ENCODE measurements at places on chromosomes 7 and 10.

- DNase-seq: no peak
Measured at GRCh38 chr10:62502995-62503613, 128.9 kb downstream of the ZNF365 start.

DNA sequence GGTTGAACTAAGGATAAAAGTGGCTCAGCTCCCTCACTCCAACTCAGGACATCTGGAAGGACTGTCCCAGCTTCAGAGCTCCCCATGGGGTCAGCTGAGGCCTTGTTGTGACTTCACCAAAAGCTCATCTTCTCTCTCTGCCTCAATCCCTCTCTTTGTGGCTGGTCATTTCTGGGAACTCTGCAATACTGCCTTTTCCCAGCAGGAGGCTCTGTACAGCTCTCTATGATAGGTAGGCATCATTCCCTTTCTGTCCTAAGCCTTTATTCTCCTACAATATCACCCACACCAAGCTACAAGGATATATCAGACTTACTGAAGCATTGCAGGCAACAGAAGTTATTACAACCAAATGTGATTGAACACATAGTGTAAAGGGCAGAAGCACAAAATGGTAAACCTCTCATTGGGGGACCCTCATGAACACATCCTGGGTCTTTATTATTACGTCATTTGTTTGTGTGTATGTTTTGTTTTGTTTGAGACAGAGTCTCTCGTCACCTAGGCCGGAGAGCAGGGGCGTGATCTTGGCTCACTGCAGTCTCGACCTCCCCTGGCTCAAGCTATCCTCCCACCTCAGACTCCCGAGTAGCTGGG, 36.7 kb upstream of the PRPS1L1 start:
- peak; percentile 32 for DNase-seq

DNA sequence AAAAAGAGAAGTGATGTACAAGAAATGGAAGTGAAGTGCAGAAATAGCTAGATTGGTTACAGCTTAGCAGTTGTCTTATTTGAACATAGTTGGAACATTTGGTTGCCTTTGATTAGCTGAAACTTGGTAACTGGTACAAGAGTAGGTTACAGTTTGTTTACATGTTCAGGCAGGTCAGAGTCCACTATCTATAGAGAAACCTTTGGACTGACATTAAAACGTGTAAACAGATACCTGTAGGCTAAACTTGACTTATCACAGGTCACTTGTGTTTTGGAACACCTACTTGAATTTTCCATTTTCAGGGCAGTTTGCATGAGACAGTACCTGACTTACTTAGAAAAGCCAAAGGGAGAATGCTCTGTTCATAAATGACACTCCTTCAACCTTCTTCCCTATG, 28.5 kb upstream of the CYP2C8 start:
- DNase-seq: no peak

GRCh38 chr7:70036695-70037094, 438.4 kb downstream of the AUTS2 start:
- no peak for DNase-seq

- DNase-seq: no peak
Measured at GRCh38 chr7:124536156-124536762, 229.3 kb downstream of the GPR37 start.

DNA sequence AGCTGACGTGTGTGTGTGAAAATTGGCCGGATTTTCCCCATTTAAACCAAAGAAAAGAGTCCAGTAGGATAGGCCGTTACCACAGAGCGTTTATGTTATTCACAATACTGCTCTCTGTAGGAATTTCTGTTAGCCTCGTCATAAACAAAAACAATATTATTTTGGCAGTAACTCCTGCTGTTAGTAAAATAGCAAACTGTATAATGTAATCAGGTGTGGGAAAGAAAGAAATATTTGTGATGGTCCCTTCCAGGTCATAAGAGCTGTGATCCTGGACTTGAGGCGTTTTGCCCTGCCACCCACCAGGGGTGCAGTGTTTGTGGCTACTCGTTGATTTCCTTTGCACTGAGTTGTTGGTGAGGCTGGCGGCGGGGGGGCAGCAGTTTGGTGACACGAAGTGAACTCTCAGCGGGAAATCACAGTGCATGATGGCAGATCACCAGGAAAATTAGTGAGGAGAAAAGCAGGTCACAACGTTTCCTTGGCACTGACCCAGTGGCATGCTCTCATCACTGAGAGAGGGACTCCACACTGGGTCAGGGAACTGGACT, 2.8 kb downstream of the EEPD1 start:
- no peak for DNase-seq

DNA sequence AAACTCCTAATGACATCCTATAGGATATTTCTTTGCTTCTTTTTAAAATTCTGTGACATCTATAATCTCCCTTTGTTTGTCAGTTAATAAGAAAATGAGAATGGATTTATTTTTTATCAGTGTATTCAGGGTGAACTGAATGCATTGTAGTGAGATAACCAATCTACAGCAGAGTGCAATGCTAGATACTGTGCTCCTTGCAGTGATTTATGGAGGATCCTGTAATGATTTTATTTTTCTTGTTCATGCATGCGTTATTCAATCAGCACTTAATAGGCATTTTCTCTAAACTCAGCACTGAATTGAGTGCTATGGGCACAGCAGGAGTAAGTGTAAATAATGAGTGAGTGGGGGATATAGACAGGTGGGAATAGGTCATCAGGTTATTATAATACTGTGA, 253.9 kb downstream of the CDK14 start:
- DNase-seq: no peak
